ENCODE measurements at places on chromosomes 1 and 21. TPM values are rescaled to one million over a fixed set of nuclear protein-coding genes. Genes with fewer than 3 reads are reported as not detected.

INAVA gene
- polyA plus RNA-seq: 2.8 TPM

- no peak for DNase-seq
Observed at GRCh38 chr1:2384941-2385481, 6.3 kb downstream of the MORN1 start.

PBXIP1 gene
- 127 TPM for polyA plus RNA-seq

GRCh38 chr1:162387226-162388082, 5.9 kb downstream of the C1orf226 start:
- DNase-seq: no peak

DNA sequence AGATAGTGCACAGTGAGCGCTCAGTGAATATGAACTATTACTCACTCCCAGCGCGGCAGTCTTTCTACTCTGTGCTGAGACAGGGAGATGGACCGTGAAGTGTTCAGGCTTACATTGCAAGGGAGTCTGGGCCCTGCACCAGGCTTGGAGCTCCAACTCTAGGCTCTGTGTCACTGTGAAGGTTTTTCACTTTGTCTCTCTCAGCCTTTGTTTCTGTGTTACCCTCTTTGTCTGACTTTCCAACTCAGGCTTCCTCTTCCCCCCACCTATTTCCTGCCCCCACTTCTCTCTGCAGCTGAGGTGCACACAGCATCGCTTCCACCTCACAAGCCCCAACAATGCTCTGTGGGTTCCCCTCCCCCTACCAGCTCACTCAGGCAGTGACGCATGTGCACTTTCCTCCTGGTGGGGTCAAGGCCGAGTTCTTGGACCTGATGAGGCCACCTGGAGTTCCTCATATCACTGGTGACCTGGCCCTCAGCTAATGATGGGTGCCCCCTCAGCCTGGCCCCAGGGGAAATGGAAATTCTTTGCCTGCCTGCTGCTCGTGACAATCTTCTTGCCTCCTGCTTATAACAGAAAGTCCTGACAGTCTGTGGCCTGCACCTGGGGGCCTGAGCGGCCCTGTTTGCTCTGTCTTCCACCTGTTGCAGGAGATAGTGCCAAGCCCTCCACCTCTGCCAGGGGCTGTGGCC, 1.1 kb upstream of the LCK start:
- no peak for DNase-seq

DNA sequence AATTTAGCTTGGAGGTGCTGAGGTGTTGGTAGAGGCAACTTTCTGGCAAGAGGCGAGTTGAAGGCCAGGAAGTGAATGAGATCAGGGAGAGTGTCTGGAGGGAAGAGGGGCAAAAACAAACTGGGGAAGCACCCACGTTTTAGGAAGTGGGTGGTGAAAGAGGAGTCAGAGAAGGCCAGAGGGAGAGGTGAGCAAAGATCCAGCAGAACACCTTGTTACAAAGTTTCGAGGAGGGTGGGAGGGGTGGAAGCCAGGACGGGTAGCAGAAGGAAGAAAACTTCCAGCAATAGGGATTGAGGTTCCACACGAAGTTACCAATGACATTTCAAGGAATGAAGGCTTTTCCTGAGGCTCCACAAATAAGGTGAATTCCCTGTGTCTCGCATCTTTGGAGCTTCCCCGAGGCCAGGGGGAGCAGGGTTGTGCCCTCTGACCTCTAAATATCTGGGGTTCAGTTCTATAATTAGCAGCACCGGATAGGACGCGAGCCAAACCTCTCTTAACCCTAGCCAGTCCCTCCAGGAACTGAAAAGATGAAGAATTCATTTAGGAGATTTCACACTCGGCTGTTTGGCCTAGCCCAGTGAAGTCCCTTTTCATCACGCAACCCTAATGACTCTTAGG, 578 bp upstream of the SESN2 start:
- DNase-seq: no peak

ATAD3B gene
- polyA plus RNA-seq: 10.3 TPM

GRCh38 chr1:230281556-230281955, 144.6 kb downstream of the PGBD5 start:
- no peak for DNase-seq

DENND2C gene
- polyA plus RNA-seq: 12.4 TPM

RAD54L gene
- polyA plus RNA-seq: 8.0 TPM

GRCh38 chr1:176838276-176838995, 326.1 kb downstream of the ASTN1 start:
- DNase-seq: no peak

GRCh38 chr1:202165267-202165941, 5.0 kb upstream of the PTPN7 start:
- DNase-seq: peak; percentile 86

DNA sequence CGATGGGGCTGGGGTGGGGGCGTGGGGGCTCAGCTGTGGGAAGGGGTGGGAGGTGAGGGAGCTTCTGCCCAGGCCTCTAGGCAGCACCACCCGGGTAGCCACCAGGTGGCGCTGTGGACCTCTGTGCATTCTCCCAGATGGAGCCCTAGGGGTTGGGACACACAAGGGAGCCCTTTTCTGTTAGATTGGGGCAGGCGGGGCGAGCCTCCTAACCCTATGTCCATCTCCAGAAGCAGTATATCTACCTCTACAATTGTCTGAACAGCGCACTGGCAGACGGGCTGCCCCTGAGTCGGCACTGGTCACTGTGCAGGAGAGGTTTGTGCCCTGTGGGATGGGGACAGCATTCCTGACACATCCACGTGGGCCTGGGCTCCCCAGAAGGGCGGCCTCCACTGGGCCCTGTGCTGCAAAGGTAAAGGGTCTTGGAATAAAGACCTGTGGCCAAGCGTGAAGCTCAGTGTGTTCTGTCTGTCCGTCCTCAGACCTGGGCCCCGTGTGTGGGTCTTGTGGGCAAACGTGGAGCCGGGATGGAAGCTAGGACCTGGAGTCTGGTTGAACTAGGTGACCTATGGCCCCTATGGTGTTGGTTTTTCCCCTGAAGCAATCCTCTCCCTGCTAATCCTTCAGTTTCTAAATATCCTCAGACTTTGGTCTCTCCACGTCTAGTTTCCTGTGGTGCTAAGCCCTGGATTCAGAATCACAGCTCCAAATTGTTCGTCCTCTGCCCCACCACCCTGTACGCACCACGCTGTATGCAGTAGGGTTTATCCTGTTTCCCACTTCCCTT, 4.4 kb upstream of the LGR6 start:
- no peak for DNase-seq

DNA sequence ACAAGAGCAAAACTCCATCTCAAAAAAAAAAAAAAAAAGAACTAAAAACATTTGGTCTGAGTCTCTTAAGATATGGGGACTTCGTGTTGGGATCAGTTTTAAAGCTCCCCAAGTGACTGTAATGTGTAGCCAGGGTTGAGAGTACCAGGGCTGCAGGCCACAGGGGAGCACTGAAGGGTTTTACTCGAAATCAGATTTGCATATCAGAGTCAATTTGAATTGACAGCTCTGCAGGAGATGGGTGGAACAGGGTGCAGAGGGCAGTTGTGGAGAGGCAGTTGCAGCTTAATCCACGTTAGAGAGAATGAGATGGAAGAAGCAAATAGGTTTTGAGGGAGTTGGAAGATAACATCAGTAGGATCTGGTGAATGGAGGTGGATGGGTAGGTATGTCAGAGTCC, 20.6 kb upstream of the ELOA start:
- DNase-seq: no peak

CD101 gene
- polyA plus RNA-seq: 4.6 TPM

DNA sequence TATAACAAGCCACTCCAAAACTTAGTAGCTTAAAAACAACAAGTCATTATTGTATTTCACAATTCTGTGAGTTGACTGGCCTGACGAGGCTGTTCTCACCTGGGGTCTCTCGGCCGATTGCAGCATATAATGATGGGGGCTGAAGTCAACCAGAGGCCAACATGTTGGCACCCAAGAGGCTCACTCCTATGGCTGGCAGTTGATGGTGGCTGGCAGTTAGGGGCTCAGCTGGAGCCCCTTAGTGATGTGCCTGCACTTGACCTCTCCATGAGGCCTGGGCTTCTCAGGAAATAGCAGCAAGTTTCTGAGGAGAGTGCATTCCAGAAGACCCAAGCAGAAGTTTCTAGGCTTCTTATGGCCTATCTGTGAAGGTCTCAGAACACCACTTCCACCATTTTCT, 459.4 kb downstream of the NPHP4 start:
- no peak for DNase-seq

SLC9C2 gene
- not detected for polyA plus RNA-seq

CLCA1 gene
- polyA plus RNA-seq: not detected

DNA sequence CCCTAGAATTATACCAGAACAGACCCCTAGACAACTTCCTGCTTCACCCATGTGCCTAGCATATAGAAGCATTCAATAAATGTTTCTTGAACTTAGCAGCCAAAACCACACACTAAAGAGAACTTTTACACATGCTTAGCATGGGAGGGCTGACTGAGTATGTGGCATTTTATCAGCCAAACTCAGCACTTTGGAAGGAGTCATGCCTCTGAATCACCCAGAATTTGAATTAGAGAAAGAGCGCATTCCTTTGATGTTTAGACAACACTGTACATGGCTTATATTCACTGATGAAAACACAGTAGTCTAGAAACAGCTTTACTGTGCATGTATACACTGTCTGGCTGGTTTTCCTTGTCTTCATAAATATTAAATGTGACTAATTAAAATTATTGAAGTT, 26.1 kb downstream of the SPAG17 start:
- no peak for DNase-seq

DNA sequence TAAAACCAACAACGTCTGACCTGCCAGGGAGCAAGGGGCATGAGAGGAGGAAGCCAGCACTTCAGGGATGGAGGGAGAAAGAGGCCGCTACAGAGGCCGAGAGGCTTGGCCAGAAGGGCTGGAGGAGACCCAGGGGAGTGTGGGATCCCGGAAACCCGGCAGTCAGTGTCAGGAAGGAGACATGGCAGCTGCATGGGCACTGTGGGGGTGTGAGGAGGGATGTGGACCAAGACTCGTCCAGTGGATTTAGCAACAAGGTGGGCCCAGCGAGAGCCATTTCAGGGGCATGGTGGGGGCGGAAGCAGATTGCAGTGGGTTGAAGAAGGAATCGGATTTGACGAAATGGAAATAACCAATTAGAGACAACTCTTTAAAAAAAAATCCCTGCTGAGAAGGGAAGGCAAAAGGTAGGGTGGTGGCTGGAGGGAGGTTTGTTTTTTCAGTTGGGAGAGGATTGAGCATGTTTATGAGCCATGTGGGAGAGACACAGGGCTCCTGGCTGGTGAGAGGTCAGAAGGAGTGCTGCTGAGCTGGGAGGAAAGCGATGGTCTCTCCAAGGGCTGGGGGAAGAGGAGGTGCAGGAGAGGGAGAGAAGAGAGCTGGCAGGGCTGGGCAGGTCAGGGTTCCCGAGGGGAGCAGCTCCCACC, 4.4 kb downstream of the B4GALT2 start:
- no peak for DNase-seq

- no peak for DNase-seq
Observed at GRCh38 chr1:186628910-186629309, 51.3 kb downstream of the PTGS2 start.

- no peak for DNase-seq
Observed at GRCh38 chr1:3776231-3776961, 3.8 kb downstream of the SMIM1 start.

SPATA17 gene
- 1.7 TPM for polyA plus RNA-seq

DNA sequence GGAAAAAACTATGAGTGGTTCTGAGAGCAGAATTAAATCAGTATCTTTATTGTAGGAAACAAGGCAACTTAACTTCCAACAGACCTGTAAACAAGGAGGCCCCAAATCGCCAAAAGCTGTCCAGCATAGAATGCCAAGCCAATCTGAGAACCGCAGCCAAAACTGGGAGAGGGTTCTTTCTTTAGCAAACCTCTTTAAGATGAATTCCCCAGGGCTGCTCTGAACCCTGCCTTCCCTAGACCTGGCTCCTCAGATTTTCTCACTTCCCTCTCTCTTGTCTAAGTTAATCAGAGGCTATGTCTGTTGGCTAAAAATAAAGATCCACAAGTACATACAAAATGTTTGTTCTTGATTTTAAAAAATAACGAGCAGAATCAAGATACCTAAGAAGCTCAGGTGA, 141.4 kb downstream of the SMYD3 start:
- no peak for DNase-seq

DNA sequence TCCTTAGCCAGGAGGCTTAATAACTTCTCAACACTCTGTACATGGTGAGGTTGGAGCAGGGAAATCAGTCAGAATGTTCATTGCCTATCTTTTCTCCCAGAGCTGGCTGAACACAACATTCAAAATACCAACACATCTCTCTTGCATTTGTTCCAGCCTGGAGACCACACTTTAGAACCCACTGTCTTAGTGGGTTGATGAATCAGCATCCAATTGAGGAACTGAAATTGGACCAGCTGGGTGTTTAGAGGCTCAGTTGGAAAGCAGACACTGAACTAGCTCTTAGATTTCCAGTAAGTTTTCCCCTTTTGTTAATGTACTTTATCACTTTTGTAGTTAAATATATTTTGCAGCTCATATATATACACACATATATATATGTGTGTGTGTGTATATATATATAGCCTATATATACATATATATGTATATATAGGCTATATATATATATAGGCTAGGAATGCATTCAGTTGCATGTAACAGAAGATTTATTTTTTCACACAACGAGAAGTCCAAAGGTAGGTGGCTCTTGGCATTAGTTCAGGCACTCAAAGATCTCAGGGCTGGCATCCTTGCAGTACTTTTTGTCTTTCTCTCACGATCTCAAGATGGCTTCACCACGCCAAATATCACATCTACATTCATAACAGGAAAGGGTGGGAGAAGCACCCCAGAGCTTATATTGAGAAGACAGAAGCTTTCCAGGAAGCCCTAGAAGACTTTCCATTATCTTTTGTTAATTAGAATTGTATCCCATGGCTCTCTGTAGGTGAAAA, 35.0 kb upstream of the HUNK start:
- DNase-seq: no peak

DNA sequence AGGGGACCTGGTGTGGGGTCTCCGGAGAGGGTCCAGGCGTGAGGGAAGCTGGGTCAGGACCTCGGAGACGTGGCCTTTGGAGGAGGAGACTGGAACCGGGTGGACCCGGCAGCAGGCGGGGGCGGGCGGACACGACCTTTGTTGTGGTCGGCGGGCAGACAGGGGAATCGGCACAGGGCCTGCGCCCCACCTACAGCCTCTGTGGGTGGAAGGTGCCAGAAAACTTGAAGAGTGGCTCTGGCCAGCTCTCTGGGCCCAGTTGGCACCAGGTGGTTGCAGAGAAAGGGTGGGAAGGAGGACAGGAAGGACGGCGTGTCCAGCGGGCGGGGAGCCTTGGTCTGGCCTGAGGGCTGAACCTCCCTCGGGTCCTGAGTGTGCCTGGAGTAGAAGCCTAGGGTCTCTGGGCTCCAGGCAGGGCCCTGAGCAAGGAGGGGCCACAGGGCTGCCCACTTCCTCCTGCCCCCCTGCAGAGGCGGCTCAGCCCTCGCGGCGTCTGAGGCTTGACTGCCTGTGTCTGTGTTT, 7.7 kb upstream of the TTLL10 start:
- no peak for DNase-seq

SUCO gene
- polyA plus RNA-seq: 38.7 TPM

GRCh38 chr1:161503394-161503748, 1.9 kb upstream of the FCGR2A start:
- no peak for DNase-seq

GPA33 gene
- 0.15 TPM for polyA plus RNA-seq
